ENCODE measurements at places on chromosomes 13 and 19.

DNA sequence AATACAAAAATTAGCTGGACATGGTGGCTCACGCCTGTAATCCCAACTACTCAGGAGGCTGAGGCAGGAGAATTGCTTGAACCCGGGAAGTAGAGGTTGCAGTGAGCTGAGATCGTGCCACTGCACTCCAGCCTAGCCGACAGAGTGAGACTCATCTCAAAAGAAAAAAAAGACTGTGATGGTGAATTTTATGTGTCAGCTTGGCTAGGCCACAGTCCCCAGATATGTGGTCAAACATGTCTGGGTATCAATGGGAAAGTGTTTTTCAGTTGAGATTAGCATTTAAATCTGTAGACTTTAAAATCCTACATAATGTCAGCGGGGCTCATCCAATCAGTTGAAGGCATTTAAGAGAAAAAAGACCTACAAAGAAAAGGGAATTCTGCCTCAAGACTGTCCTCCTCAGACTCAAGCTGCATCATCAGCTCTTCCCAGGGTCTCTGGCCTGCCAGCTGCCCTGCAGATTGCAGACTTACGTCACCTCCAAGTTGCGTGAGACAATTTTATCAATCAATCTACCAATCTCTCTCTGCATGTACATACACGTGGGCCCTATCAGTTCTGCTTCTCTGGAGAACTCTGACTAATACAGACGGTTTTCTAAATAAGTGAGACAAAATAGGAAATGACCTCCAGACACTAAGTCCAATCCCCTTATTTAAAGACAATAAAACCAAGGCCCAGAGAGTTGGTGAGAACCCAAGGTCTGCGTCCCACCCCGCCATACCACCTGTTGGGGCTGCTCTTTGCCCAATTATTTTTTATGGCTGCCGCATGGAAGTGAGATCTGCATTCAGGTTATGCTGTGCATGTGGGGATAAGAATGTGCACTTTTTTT, 99.2 kb downstream of the ABCC4 start:
- DNase-seq, result no peak

GRCh38 chr13:64680739-64681138, 2549.4 kb downstream of the PCDH9 start:
- DNase-seq, result no peak

DNA sequence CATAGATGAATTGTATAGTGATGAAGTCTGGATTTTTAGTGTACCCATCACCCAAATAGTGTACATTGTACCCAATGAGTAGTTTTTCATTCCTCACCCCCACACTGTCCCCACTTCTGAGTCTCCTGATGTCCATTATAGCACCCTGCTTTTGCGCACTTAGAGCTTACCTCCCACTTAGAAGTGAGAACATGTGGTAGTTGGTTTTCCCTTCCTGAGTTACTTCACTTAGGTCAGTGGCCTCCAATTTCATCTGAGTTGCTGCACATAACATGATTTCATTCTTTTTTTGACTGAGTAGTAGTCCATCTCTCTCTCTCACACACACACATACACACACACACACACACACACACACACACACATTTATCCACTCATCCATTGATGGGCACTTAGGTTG, 43.2 kb upstream of the ALOX5AP start:
- no peak for DNase-seq

DNA sequence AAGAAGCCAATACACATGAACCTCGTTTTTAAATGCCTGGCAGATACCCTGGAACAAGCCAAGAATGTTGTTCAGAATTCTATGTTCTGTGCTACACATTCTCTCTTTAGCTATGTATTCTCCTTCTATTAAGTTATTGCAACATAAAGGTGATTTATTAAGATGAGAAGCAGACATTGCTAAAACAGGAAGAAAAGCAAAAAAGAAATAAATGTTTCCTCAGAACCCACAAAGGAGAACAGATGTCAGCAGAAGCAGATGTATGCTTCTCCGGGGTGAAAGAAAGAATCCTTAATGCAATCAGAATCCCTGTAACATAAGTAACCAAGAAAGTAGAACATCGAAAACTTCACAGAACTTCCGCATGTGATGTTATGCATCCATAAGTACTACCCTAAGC, 302.9 kb downstream of the DCT start:
- DNase-seq, result no peak

- DNase-seq, result no peak
Observed at GRCh38 chr19:8703223-8703622, 4.6 kb upstream of the ACTL9 start.

DNA sequence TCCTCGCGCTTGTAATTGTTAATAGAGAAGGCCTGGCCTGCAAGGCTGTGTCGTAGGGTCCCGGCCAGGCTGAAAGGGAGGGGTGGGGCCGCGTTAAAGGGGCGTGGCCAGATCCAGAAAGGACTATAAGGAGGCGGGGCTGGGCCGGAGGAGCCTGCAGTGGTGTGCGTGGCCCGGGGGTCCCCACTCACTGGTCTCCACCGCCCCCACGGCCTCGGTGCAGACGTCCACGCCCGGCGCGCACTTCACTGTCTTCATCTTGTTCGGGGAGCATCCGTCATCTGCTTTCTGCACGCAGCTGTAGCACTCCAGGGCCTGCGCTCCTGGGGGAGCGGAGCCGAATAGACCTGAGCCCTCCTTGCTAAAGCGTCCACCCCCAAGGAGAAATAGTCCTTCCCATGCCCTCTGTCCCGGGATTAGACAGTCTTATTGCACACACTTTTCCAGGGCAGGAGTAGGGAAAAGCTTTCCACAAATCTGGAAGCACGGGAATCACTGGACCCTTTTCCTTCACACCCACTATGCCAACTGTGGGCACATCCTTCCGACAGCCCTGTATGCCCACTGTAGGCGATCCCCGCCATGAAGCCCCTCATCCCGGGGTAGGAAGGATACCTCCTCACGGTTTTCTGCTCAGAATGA, 1.2 kb downstream of the LYPD3 start:
- no peak for DNase-seq

- peak; percentile 94 for DNase-seq
Observed at GRCh38 chr19:1856698-1857603, 6.4 kb downstream of the KLF16 start.

DNA sequence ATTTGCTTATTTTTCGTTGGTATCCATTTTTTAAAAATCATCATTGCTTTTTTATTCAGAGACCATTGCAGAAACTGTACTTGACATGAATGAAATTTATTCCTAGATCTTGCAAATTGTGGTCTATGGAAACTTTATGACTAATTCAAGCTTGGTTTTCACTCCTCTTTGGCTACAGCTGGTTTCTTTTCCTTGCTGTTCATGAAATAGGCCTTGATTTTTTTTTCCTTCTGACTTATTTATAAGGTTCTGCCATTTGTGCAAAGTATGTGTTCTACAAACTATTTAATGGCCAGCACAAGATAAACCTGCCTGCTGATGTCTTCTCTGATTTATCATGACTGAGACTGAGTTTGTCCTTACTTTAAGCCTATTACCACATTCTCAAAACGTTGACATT, 764.0 kb upstream of the SLITRK5 start:
- DNase-seq, result no peak

DNA sequence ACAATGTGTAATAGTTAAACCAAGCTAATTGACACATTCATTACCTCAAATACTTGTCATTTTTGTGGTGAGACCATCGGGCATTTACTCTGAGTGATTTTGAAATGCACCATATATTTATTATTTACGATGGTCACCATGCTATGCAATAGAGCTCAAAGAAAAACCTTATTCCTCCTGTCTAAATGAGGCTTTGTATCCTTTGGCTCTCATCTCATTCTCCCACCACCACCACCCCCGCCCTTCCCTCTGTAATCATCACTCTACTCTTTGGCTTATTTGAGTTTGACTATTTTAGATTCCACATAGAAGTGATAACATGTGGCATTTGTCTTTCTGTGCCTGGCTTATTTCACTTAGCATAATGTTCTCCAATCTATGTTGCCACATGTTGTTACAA, 124.9 kb downstream of the CYSLTR2 start:
- no peak for DNase-seq

GRCh38 chr19:16143399-16144215, at the start of gene HSH2D:
TSS of gene HSH2D (plus strand) at chr19:16143685. CDS start at chr19:16148751, 5,066 bp downstream.
- peak; percentile 56 for DNase-seq

DNA sequence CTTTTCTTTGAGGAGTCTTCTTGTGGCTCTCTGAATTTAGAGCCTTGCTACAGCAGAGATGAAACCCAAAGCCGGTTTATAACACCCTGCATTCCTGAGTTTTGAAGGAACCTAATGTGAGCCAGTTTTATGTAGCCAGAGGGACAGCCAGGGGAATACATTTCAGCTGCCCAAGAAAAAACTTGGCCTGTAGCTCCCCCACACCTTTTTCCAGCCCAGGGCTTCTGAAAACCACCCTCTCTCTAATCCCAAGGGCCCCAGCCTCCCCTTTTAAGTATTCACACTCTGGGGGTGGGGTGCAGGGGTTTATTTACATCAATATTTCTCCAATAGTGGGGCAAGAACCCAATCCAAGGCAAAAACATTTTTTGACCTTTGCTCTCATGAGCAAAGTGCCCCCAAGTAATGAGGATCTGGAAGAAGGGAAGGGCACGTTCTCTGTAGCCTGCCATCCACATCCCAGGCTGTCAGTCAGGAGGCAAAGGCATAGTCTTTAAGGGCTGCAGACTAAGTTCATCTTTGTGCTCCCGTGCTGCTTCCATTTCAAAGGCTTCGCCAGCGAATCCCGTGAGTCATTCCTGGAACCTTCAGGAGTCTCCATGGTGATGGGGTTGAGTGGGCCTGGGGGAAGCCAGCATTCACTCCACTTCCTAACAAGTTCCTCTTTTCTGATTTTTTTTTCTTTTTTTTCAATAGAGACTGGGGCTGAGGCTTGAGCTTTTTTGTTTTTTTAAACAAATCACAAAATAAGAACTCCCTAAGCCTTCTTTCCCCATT, 33.2 kb upstream of the MEDAG start:
- peak; percentile 96 for DNase-seq

GRCh38 chr13:25990801-25991200, 61.0 kb downstream of the SHISA2 start:
- no peak for DNase-seq

GRCh38 chr13:46551410-46552302, 1.3 kb upstream of the LRCH1 start:
- DNase-seq, result peak; percentile 88

DNA sequence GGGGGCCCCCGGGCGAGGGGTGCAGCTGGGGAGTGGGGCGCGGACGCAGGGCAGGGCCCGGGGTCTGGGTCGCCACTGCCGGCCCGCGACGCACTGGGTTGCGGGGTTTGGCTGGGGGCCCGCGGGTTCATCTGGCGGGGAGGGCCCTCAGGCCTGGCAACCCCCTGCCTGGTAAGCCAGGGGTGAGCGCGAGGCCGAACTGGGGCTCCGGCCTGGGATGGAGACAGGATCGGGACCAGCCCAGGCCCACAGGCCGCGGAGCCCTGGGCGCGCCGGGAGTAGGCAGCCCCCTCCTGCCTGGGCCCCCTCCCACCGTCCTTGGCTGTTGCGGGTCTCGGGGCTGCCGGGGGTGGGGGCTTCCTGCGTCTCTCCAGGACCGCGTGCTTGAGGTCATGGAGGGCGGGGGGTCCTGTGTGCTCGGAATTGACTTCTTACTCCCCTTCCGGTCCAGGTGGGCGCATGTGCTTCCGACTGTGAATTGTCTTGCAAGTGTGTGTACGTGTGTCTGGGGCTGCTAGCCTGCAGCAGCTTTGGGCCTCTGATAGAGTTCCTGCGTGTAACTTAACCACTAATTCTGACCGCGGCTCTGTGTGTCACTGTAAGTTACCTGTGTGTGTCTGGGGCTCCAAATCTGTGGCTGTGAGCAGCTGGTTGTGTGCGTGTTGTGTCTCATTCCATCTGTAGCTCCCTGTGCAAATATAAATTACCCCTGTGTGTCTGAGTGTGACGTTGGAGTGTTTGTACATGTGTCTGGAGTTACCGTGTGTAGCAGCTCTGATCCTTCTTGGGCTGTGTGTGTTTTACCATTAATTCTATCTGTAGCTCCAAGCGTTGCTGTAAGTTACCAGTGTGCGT, 751 bp downstream of the GRAMD1A start:
- DNase-seq, result peak; percentile 60

DNA sequence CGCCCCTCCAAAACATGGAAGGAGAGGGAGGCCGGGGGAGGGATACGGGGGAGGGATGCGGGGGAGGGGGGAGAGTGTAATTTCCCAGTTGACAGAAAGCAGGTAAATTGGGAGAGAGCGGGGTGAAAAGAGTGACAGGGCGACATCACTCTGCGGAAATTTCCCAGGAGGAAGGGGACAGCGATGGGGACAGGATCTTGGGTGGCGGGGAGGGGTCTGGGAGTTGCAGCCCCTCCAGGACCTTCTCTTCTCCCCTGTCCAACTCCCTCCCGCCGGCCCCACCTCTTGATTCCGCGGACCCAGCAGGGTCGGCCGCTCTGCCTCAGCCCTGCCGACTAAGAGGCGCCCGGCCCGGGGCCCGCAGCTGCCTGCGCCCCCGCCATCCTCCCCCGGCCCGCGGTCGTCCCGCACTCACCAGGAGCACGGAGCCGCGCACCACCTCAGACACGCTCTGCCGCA, 108.0 kb upstream of the DOCK9 start:
- DNase-seq, result no peak

DNA sequence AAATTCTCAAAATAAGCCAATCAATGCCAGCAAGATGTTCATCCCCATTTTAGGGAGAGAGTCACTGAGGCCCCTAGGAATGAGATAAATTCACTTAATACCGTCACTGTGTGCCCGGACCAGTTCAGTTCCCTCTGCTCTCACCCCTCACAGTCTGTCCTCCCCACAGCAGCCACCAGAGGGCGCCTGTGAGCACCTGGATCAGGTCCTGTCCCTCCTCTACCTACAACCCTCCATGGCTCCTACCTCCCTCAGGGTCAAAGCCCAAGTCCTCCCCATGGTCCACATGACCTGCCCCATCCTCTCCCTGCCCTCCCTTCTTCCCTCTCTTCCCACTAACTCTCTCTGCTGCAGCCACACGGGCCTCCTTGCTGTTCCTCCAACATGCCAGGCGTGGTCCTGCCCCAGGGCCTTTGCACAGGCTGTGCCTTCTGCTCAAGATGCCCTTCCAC, 42.0 kb upstream of the NFIC start:
- peak; percentile 77 for DNase-seq

GRCh38 chr19:44707794-44708193, 8.8 kb downstream of the CEACAM16 start:
- DNase-seq, result no peak

- no peak for DNase-seq
Observed at GRCh38 chr19:5676105-5676771, 4.1 kb downstream of the MICOS13 start.

- DNase-seq, result peak; percentile 9
Observed at GRCh38 chr13:44104969-44105368, 225.3 kb downstream of the LACC1 start.

- DNase-seq, result no peak
Observed at GRCh38 chr13:27353166-27353583, 71.2 kb upstream of the GTF3A start.

DNA sequence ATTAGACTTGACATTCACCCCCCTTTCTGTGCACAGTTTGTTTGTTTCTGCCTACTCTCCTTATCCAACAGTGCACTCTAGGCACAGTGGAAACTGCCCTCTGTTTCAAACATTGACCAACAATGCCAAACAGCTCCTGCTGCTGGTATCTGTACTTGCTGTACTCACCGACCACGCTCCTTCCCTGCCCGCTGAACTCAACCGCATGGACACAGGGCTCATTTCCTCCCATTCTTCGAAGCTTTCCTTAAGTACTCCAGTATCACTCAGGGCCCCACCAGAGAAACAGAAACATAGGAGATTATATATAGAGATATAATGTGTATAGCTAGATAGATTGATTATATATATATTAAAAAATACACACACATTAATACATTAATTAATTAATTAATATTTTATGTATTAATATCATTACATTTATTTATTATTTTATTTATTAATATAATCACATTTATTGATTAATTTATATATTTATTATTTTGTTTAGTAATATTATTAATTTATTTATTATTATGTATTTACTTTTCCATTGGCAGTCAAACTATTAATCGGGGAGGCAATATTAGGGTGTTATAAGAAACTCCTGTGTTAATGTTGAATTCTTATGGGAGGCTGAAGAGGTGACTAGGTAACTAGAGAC, 1528.2 kb downstream of the EFNB2 start:
- no peak for DNase-seq
